ENCODE measurements at places on chromosomes 5 and 9. TPM values are rescaled to one million over a fixed set of nuclear protein-coding genes. Genes with fewer than 3 reads are reported as not detected.

DNA sequence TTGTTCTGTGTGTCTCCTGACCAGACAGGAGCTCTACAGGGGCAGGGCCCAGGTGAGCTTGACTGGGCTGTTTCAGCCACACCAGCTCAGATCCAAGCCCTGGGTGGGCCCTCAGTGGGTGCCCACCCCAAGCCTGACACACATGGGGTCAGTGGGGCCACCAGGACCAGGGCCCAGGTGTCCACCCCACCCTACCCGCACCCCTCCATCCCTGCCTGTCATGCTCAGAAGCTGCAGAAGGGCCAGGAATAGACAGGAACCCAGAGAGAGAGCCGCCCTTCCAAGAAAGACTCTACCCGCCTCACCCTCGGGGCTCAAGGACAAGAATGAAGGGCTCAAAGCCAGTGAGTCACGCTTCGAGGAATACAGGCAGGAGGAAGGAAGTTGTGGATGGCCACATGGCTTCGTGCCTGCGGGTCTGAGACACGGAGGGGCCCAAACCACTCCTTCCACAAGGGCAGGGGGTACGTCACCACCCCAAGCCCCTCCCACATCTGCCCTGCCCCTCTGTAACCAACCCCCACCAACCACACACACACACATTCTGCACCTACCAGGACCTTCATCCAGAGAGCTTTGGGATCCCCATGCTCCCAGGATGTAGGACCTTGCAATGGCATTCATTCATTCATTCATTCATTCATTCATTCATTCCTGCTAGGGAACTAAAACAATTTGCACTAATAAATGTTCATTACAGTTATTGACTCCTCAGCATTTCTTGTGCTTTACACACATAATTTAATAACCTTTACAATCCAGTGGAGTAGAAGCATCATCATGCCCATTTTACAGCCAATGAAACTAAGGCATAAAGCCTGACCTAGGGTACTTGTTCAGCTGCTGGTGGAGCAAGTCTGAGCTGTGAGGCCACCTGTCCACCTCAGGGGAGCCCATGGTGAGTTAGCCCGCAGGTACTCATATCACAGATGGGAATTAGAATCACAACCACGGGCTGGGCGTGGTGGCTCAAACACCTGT, 55.9 kb upstream of the STXBP1 start:
- H3K36me3 ChIP-seq, result peaks cover 39% of the 10 kb centered on the region
- peak overlapping the region; percentile 50 for H3K4me3 ChIP-seq
- peak overlapping the region; percentile 65 for H3K27ac ChIP-seq
- DNase-seq, result no peak
- no peaks in the 10 kb centered on the region for H3K27me3 ChIP-seq

GRCh38 chr9:93413530-93413929, 38.0 kb upstream of the FAM120A start:
- H3K4me1 ChIP-seq, result no peaks in the 10 kb centered on the region
- H3K27ac ChIP-seq, result no peak overlapping the region
- H3K36me3 ChIP-seq, result no peaks in the 10 kb centered on the region
- no peaks in the 10 kb centered on the region for H3K27me3 ChIP-seq
- no peak for DNase-seq

- H3K27ac ChIP-seq, result no peak overlapping the region
- no peaks in the 10 kb centered on the region for H3K4me1 ChIP-seq
- DNase-seq, result no peak
- no peak overlapping the region for H3K4me3 ChIP-seq
Measured at GRCh38 chr5:176803943-176804498, 6.3 kb upstream of the UNC5A start.

- no peak for DNase-seq
- no peak overlapping the region for H3K27ac ChIP-seq
- H3K36me3 ChIP-seq, result no peaks in the 10 kb centered on the region
- no peaks in the 10 kb centered on the region for H3K27me3 ChIP-seq
Measured at GRCh38 chr5:74182603-74183002, 457.9 kb downstream of the ENC1 start.

Gene ZNF454
- polyA plus RNA-seq, result 0.15 TPM

Gene INSL4
- polyA plus RNA-seq, result not detected

Gene MLANA
- not detected for polyA plus RNA-seq

Gene IFNK
- polyA plus RNA-seq, result not detected

Gene BARX1
- polyA plus RNA-seq, result not detected

Gene EPB41L4B
- 0.84 TPM for polyA plus RNA-seq

Gene CTXN3
- polyA plus RNA-seq, result not detected

Gene EXOC3
- 25.7 TPM for polyA plus RNA-seq
